ENCODE measurements at places on chromosomes 16 and 17. TPM values are rescaled to one million over a fixed set of nuclear protein-coding genes. Genes with fewer than 3 reads are reported as not detected.

Gene TBC1D3I
- 0.80 TPM for total RNA-seq

Gene FN3K
- 16.5 TPM for total RNA-seq

Gene KCNJ12
- total RNA-seq, result not detected

Gene GPR179
- 0.18 TPM for total RNA-seq

Gene CCL4
- total RNA-seq, result not detected

Gene ZNF747
- total RNA-seq, result 19.4 TPM

Gene MPV17L
- total RNA-seq, result 6.6 TPM

Gene CORO1A
- 21.2 TPM for total RNA-seq

Gene DRC3
- 0.57 TPM for total RNA-seq

Gene NXN
- total RNA-seq, result 12.4 TPM

Gene TBC1D3G
- total RNA-seq, result not detected

Gene HOXB1
- total RNA-seq, result not detected

Gene KLHL10
- not detected for total RNA-seq

Gene KRTAP2-2
- not detected for total RNA-seq

Gene ESRP2
- total RNA-seq, result 37.8 TPM

Gene SOX8
- total RNA-seq, result not detected

Gene SCIMP
- 0.35 TPM for total RNA-seq

Gene NPIPB6
- total RNA-seq, result 16.8 TPM

Gene TRIM72
- not detected for total RNA-seq

Gene SLC47A2
- 3.9 TPM for total RNA-seq

Gene RAMP2
- total RNA-seq, result 5.2 TPM

Gene HSPB9
- total RNA-seq, result not detected

Gene VWA3A
- total RNA-seq, result 0.18 TPM

Gene ZSCAN32
- 12.4 TPM for total RNA-seq

Gene IQCK
- 8.2 TPM for total RNA-seq

Gene MT1A
- total RNA-seq, result not detected

Gene SPN
- total RNA-seq, result 3.0 TPM

Gene MRPL45
- 23.8 TPM for total RNA-seq

Gene OR4D1
- total RNA-seq, result not detected
